NCI-H1048 (cell line): ENCODE measurements at places on chromosomes 2 and 18.

DNA sequence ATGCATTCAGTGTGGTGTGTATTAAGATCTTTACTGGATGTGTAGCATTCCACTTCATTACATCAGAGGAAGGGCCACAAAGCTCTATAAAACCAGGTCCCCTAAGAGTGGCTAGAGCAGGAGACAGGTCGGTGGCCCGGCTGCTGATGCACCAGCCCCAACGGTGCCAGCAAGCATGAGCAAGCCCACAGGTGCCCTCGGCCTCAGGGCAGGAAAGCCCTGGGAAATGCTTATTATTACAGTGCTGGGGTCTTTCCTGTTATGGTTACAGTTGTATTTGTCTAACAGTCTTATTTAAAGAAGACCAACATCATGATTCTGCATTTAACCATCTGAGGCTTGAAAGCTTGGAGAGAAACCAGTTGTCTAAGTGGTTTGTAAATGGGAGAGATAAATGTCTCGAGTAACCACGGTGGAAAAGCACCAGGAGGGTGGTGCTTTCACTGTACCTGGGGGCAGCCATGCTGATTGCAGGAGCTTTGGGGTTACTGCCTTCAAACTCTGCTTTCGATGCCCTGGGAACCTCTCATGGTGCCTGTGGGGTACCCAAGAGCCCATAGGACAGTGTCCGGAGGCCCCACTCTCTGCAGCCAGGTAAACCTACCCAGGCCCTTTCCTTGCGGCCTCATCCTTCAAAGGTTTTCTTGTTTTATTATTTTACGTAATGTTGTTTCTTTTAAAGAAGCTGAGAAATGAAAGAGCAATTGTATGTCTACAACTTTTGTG lies 133.1 kb downstream of the SH3RF3 start:
- DNase-seq, result no peak

DNA sequence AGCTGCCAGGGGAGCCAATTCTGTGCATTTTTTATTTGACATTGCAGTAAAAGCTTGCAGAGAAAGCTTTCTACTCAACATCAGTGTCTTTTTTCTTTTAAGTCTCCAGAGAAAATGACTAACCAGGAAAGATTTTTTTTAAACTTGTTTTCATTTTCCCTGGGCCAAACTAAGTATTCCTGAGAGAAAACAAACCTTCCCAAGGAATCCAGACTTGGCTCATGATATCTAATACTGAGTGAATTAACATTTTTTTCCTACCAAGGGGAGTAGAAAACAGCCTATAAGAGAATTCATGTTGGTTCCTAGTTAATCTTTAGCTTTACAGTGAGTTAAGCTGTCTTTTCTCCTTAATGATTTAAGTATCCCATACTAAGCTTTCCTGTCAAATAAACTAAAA lies 46.7 kb downstream of the DAPL1 start:
- DNase-seq, result no peak

- DNase-seq, result no peak
These were observed 175.9 kb upstream of the ITGA4 start for GRCh38 chr2:181281206-181281832.

- no peak for DNase-seq
These were observed 891.6 kb upstream of the ZEB2 start for GRCh38 chr2:145411493-145411892.

DNA sequence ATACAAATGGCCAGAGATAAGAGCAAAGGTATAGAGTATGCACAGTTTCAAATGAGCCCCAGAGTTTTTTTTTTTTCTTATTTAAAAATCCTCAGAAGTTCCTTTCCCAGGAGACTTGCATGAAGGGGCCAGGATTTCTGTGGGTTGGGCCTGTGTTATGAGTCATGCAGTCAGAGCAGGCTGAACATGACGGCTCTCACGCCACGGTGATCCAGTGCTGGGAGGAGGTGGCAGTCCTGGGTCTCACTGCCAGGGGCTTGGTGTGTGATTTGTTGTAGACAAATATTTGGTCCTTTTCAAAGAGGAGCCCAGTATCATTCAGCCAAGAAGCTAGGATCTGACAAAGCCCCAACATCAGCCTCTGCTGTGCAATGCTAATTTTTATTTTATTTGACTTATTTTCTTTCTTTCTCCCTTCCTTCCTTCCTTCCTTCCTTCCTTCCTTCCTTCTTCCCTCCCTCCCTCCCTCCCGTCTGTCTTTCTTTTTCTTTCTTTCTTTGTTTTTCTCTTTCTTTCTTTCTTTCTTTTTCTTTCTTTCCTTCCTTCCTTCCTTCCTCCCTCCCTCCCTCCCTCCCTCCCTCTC lies 10.4 kb upstream of the KCNE4 start:
- DNase-seq, result no peak

DNA sequence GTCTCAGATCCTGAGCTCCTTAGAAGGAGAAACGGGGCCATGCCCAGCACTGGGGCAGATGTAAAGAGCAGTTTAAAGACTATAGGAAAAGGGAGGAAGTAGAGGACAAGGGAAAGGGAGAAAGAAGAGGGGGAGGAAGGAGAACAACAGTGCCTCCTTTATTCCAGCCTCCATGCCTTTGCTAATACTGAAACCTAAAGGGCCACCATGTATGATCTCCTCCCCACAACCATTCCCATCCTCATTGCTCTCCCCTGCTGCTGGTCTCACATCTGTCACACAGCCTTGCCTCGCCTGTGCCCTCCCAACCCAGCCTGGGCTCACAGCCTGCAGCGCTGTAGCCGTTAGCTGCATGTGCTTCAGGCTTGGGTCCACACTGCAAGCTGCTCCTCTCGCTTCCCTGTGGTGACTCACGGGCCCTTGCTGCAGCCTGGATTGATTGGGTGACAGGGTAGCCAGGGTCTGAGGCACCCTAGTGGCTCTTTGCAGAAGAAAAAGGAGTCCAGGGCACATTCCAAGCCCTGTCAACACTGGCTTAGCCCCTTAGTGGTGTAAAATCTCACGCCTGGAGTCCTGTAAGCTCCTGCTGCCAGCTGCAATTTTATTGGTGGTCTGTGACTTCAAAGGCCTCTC lies 281.9 kb downstream of the SRBD1 start:
- no peak for DNase-seq

- no peak for DNase-seq
These were observed 79.8 kb upstream of the ZFP36L2 start for GRCh38 chr2:43306197-43306596.

GRCh38 chr18:66564236-66564635 lies 39.7 kb downstream of the CDH19 start:
- DNase-seq, result no peak

DNA sequence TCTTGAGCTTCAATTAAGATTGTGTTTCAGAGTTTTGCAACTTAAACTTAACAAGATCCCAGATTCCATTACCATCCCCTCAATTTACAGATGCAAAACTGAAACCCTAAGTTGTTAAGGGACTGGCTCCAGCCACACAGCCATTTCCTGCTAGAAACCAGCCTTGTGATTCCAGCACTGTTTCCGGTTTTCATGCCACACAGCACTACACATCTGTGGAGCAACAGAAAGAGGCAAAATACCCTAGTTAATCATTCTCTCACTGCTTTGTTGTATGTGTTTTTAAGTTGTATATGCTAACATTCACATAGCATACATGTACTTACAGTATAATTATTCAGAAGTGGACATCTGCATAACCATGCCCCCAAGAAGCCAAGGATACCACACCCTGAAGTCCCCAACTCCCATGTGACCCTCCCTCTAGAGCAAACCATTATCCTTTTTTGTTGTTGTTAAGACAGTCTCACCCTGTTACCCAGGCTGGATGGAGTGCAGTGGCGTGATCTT lies 87.4 kb downstream of the MYO5B start:
- no peak for DNase-seq

DNA sequence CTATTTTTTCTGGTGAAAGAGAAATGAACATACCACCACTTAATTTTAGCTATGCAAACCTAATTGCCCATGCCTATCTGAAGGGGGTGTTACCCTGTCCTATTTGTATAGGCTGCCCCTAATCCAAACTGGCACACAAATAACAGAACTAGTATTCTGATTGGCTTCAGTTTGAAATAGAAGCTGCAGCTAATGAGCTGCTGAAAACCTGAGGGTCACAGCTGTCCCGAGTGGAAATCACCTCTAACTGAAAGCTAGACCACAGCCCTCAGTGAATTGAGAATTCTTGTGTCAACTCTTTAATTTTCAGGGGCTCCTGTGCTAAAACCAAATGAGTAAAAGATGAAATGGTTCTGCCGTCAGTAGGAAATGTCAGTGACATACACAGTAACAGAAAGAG lies 28.7 kb downstream of the CCDC141 start:
- no peak for DNase-seq

GRCh38 chr2:81542119-81542518 lies 1237.6 kb upstream of the LRRTM1 start:
- no peak for DNase-seq

DNA sequence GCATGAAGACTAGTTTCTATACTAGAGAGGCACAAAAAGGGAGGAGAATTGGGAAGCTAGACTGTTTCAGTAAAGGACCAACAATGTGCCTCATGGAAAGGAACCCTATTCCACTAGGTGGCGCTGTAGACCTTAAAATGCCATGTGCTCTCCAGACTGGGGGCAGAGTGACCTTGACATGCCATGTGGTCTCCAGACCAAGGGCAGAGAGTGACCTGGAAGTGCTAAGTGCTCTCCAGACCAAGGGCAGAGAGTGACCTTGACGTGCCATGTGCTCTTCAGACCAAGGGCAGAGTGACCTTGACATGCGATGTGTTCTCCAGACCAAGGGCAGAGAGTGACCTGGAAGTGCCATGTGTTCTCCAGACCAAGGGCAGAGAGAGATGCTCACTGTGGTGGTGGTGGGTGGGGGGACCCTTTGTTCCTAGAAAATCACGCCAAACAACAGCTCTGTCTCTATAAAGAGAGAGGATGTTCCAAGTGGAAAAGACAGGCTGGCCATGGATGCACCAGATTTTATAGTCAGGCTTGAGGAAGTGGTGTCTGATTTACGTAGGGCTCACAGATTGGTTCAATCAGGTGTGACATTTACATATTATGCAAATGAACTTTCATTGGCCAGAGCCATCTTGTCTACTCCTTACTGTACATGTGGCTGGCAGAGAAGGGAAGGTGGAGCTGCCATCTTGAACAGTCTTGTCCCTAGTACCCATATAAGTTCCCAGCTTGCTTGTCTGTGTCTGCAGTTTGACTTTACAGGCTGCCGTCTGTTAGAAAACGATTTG lies 344.0 kb upstream of the DDX18 start:
- DNase-seq, result peak; percentile 25

- DNase-seq, result no peak
These were observed 21.9 kb downstream of the INO80D start for GRCh38 chr2:206064077-206064476.

- no peak for DNase-seq
These were observed 12.4 kb downstream of the LAMA3 start for GRCh38 chr18:23701544-23702064.

DNA sequence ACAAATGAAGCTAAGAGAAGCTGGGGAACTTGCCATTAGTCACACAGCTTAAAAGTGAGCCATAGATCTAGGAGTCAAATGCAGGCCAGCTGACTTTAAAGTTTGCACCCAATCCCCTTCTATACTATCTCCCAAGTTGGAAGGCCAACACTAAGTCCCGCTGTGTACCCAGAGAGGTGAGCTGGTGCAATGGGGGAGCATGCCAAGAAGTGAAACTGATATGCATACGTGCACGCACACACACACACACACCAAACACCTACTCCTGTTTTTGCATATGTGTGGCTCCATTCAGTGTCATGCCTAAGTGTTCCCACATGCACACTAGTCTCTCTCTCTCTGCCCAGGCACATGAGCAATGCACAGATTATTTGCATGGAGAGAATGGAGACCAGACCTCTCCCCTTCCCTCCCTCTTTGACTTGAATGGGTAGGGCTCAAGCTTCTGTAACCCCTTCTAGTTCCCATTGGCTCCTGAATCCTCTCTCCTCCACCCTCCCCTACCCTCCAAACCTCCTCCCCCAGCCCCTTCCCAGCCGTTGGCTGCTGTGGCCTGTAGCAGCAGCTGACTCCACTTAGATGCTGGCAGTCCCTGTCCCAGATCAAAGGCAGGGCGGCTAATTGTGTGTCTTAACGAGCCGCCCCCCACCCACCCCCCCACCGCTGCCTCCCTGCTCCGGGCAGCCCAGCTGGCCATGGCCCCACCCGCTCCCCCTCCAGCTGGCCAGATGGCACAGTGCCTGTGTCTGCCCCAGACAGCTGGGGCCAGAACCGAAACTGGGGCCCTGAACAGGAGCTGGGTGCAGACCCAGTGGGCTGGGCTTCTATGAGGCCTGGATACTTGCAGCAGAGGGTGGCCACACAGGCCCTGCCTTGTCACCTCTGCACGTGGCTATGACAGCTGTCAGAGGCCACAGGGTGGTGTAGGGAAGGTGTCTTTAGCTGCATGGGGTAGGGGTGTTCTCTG lies 5.6 kb downstream of the WNT10A start:
- no peak for DNase-seq

DNA sequence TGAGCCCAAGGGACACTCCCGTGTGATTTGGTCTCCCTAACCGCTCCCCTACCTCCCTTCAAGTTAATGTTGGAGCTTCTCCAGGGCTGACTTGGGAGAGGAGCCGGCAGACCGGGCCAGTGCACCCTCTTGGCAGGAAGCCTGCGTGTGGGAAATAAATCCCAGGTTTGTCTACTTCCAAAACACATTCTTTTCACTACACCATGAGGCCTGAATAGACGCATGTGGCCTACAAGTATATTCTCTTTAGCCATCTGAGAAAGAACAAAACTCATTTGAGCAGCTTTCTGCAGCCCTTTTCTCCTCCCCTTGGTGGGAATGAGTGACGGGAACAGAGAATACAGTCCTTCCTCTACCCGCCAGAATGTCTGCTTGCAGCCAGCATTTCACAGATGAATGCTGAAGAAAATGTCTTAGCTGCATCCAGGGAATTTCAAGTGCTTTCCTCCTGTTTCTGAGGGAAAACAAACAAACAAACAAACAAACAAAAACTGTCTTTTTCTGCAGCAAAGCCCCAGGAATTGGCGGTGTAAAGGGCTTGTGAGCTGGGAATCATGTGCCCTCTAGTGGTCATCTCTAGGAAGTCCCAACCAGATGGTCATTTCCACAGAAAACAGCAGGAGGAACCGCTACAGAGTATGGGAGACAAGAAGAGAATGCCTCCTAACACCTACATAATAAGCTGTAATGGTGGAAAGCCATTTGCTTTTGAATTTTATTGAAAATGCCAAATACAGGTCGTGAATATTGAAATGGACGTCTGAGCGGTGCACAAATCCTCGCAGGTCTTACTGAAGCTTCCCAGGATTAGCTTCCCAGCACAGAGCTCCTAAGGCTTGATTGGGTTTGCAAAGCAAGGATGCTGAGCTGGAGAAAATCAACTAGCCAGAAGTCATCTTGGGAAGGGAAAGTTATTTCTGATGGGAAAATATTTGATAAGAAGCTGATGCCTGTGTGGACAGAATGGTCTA lies 41.2 kb upstream of the DAPL1 start:
- no peak for DNase-seq

DNA sequence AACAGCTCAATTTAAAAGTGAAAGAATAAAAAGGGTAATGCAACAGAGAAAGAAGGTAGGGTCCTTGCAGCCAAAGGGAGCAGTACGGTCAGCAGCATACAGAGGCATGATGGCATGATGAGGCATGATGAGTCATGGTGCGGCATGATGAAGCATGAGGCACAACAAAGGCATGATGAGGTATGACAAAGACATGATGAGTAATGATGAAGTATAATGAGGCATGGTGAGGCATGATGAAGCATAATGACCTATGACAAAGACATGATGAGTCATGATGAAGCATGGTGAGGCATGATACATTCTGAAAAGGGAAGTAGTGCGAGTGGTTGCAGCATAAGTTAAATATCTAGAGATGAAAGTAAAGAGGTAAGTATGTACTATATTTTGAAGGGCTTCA lies 673.2 kb downstream of the TMEM182 start:
- no peak for DNase-seq
